Fibroblast of lung (primary cell): ENCODE measurements at places on chromosomes 5 and 9. TPM values are rescaled to one million over a fixed set of nuclear protein-coding genes. Genes with fewer than 3 reads are reported as not detected.

Gene RFK
- 21.3 and 22.8 TPM in 2 replicates for total RNA-seq

Gene CAPSL
- total RNA-seq = 0.33 TPM in 1 of 2 replicates, not detected in the other

Gene ARHGEF39
- total RNA-seq = under 0.01 and 0.66 TPM in 2 replicates

Gene TMEM252
- not detected in 2 replicates for total RNA-seq

Gene SLC1A3
- 3.1 and 3.3 TPM in 2 replicates for total RNA-seq

Gene CTNND2
- total RNA-seq = not detected in 2 replicates

Gene CEL
- total RNA-seq = under 0.01 and 0.33 TPM in 2 replicates

Gene GABRA6
- total RNA-seq = not detected in 2 replicates

Gene FOXD1
- 0.77 and 1.5 TPM in 2 replicates for total RNA-seq

Gene IFNA7
- total RNA-seq = not detected in 2 replicates

Gene KLF4
- 22.9 and 32.7 TPM in 2 replicates for total RNA-seq

Gene SPINK13
- not detected in 2 replicates for total RNA-seq

Gene KCTD16
- 1.0 and 1.2 TPM in 2 replicates for total RNA-seq

Gene SAPCD2
- total RNA-seq = 0.26 and 2.8 TPM in 2 replicates

Gene CDH12
- total RNA-seq = not detected in 2 replicates

Gene APBA1
- 5.4 and 8.8 TPM in 2 replicates for total RNA-seq

Gene EIF4E1B
- not detected in 2 replicates for total RNA-seq

Gene GARNL3
- total RNA-seq = 3.9 and 6.4 TPM in 2 replicates

Gene PCDHGA7
- 2.8 and 6.8 TPM in 2 replicates for total RNA-seq
